AG04449 (cell line): ENCODE measurements at places on chromosomes 12 and 14.

DNA sequence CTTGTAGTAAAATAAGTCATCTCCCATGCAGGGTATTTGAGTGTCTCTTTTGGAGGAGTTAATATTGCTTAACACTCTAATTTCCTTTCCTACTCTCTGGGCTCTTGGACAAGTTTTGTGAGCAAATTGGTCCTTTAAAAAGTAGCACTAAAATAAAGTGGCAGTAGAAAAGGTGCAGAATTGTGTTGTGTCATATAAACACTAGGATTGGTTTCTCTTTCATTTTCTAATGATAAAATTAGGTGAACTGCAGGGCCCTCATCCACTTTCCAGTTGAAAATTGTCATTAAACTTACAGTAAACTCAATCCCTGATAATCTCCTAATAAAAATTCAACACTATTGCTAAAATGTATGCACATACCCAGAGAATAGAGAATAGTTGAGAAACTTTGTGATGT lies 42.6 kb upstream of the REP15 start:
- no peak for DNase-seq

GRCh38 chr12:110965574-110965973 lies 45.2 kb upstream of the MYL2 start:
- DNase-seq = no peak

GRCh38 chr14:58725871-58726270 lies 88.1 kb downstream of the DACT1 start:
- no peak for DNase-seq

GRCh38 chr14:102125546-102125945 lies 14.2 kb upstream of the WDR20 start:
- no peak for DNase-seq

GRCh38 chr12:53221203-53222080 lies 10.6 kb downstream of the RARG start:
- no peak for DNase-seq

DNA sequence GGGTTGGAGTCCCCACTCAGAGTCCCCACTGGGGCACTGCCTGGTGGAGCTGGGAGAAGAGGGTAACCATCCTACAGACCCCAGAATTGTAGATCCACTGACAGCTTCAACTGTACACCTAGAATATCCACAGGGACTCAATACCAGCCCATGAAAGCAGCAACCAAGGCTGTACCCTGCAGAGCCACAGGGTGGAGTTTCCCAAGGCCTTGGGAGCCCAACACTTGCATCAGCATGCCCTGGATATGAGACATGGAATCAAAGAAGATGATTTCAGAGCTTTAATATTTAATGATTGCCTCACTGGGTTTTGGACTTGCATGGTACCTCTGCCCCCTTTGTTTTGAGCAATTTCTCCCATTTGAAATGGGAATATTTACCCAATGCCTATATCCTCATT lies 80.4 kb downstream of the RASSF9 start:
- no peak for DNase-seq

DNA sequence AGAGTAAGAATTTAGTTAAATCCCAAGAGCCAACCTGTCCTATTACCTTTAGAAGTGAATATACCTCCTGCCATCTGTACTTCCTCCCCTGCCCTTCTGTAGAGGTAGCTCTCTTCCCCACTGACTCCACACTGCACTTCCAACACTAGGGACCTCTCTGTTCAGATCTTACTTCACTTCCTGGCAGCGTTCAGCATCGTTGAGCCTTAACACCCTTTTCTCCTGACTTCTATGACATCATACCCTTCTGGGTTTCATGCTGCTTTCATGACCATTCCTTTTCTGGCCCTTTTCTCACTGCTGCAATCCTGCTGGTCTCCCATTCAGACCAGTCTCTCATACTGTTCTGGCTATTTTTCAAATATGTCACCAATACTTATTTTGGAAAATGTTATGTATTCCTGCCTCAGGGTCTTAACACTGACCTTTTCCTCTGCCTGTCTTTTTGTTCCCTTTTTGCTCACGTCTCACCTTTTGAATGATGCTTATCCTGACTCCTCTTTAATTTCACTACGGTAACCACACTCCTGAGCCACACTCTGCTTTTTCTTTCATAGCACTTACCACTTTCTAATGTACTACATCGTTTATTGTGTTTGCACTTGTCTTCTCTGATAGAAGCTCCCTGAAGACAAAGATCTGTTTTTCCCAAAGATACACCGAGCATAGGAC lies 67.6 kb downstream of the PLEKHA5 start:
- DNase-seq = no peak

GRCh38 chr14:99015833-99016232 lies 256.2 kb downstream of the BCL11B start:
- no peak for DNase-seq

DNA sequence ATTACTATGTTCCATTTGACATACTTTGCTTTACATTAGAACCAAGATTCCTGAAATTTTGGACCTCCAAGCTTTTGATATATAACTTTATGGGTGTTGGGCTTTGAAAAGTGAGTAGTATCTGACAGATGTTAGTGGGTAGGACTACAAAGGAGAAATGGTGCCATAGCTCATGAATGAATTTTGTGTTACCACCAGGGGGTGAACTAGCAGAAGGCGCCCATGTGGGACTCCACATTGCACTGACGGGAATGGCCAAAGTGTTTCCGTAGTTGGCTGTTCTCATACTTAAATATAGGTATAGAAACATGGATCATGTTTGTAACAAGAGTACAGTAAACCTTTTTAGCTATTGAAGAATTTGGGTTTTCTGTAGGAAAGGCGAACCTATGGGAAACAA lies 337.5 kb downstream of the FLRT2 start:
- no peak for DNase-seq

- DNase-seq = no peak
These were observed 30.1 kb downstream of the NTF3 start for GRCh38 chr12:5461966-5462365.

GRCh38 chr14:45526715-45527549 lies 273.9 kb upstream of the MIS18BP1 start:
- no peak for DNase-seq

GRCh38 chr14:63492391-63492790 lies 50.8 kb downstream of the PPP2R5E start:
- DNase-seq = peak; percentile 72

DNA sequence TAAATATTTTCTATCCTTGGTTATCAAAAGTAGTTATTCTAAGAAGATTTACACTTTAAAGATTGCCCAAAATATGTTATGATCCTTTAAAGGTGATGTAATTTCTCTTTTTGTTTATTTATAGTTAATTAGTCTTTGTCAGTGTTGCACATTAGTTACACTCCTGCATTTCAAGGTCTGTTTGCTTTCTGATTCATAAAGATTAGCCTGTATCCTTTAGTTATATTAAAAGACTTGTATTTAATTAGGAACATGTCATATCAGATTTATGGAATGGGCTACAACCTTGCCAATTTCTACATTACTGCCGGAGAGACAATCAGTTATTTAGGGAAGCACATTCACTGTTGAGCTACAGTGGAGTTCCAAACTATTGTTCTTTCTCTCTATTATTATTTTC lies 3.5 kb downstream of the EPYC start:
- no peak for DNase-seq

GRCh38 chr12:77696183-77696582 lies 134.5 kb upstream of the NAV3 start:
- no peak for DNase-seq

GRCh38 chr12:125049093-125049458 lies 16.2 kb upstream of the AACS start:
- no peak for DNase-seq

DNA sequence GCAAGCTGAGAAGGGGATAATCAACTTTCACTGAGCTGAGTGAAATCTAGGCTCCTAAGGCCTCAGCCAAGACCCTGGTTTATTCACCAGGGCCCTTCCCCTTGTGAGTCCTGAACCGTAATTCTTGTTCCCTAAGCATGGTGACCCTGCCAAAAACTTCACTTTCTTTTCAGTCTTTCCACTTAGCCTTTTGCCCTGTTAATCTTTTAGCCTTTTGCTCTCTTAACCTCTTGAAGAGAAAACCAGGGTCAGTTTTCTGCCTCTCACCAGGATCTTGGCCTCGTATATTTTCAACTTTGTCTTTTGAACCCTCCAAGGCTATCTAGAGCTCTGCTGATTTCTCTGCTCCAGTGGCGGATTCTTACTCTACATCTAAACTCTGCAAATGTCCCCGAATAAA lies 191.0 kb downstream of the PELI2 start:
- DNase-seq = no peak

DNA sequence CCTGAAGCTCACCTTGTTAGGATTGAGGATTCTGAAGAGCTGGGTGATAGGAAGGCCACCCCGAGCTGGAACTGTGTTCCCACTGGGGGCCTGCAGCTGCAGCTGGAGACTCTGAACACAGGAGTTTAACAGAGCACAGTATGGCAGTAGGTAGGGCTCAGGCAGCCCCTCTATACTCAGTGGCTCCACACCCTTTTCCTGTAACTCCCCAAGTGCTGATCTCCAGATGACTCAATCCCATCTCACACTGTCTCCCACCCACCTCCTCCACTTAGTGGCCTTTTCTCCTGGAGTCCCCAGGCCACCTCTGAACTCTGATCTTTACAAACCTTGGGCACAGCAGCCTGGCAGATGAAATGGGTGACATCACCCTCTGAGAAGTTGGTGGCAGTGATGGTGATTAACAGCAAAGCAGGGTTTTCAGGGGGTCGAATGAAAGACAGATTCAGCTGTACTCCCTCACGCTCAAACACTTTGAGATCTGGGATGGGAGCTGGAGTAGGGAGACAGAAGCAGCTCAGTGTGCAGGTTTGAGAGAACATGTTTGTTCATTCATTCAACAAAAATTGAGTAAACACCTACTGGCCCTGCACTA lies 4.0 kb downstream of the THTPA start:
- no peak for DNase-seq

DNA sequence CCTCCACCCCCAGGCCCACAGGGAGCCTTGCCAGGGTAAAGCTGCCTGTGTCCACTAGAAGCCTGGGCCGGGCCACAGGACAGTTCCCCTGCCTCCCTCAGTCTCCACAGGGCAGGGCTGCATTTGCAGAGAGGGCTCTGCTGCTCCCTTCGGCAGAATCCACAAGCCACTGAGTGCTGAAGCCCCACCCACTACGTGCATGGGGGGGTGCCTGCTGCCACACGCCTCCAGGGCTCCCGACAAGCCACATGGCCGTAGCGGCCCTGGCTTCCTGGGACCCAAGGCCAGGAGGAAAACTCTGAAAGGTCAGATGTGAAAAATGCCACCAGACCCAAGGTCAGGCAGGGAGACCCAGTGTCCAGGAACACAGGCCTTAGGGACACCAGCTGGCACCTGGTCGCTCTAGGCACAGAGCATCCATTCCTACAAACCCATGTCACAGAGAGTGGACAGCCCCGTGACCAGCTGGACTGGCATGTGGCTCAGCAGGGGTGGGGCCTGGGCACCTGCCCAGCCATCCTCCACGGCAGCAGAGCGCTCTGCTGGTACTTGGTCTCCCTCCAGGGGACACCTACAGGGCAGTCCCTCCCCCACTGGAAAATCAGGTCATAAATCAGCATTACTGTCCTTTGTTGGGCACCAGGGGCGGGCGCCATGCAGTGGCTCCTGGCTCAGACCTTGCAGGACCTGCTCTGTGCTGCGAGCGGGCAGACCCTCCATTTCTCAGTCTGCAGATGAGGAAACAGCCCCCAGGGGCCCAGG lies 42.9 kb downstream of the CCDC85C start:
- no peak for DNase-seq

- DNase-seq = no peak
These were observed 237.4 kb upstream of the PWP1 start for GRCh38 chr12:107448198-107448597.

GRCh38 chr14:91732439-91732838 lies 553 bp upstream of the CATSPERB start:
- DNase-seq = no peak

- DNase-seq = no peak
These were observed 11.0 kb upstream of the GSG1 start for GRCh38 chr12:13114251-13115052.

- no peak for DNase-seq
These were observed 417.7 kb downstream of the FLRT2 start for GRCh38 chr14:85947461-85948139.

GRCh38 chr12:120158351-120158750 lies 36.2 kb downstream of the GCN1 start:
- no peak for DNase-seq

DNA sequence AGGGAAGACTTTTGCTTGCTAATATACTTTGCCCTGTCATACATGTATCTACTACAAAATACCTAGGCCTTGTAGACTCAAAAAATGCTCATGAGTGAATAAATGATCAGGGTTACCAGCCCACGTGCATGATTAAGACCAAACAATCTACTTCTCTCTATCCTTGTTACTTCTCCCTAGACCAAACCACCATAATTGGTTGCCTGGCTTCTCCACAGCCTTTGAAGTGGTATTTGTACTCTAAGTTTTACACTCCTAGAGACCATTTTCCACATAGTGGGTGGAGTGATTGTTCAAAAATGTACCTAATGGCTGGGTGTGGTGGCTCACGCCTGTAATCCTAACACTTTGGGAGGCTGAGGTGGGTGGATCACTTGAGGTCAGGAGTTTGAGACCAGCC lies 14.1 kb upstream of the RPS6KL1 start:
- no peak for DNase-seq

GRCh38 chr14:41404126-41404525 lies 202.6 kb upstream of the LRFN5 start:
- no peak for DNase-seq

DNA sequence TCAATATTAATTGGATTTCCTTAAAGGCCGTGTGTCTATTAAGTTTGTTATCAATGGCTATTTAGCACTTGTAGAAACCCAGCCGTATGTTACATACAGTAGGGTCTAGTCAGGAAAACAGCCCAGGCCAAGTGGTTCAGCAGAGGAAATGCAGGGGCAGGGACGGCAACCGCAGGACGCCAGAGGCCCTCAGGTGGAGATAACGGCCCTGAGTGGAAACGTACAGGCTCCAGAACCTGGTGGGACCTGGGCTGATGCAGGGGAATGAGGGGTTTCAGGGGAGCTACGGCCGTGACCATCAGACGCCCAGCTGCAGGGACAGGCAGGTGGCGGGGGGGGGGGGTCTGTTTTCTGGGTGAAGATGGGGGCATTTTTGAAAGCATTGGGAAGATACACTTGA lies 3.7 kb upstream of the ANKLE2 start:
- DNase-seq = no peak

DNA sequence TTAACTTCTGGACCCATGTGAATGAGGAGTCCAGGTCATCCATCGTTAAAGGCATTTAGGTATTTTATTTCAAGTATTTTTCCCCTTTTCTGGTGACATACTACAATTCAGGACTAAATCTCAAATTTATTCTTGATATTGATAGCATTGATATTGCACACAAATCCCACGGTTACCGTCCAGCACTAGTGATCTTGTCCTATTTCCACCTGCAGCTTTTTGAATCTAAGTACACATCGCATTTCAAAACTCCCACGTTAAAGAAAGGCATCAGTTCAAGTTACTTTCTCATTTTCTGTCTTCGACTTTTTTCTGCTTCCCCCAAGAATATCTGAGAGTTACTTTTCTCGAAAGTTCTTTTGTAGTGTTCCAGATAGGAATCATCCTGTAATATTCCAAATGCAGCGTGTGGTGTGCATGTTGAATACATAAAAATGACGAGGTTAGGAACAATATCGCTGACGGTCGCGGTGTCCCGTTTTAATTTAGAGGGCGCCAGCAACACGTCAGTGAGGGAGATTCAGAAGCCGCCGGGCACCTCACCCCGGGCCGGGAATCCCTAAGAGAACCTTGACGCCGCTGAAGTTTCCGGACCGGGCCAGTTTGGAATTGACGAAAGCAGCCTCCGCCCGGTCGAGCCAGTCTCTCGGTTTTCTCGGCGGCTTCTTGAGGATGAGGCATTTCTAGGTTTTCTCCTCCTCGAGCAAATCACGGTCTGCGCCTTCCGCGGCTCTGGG lies 569 bp upstream of the RGS6 start:
- no peak for DNase-seq
